ENCODE measurements at places on chromosomes 6 and 20.
A peak's percentile ranks its signal among the peaks of the same experiment; 100 is the strongest.

GRCh38 chr6:41768545-41769308 lies 11.0 kb downstream of the FRS3 start:
- DNase-seq: no peak

GRCh38 chr6:119986934-119987549 lies 637.5 kb upstream of the MAN1A1 start:
- no peak for DNase-seq

DNA sequence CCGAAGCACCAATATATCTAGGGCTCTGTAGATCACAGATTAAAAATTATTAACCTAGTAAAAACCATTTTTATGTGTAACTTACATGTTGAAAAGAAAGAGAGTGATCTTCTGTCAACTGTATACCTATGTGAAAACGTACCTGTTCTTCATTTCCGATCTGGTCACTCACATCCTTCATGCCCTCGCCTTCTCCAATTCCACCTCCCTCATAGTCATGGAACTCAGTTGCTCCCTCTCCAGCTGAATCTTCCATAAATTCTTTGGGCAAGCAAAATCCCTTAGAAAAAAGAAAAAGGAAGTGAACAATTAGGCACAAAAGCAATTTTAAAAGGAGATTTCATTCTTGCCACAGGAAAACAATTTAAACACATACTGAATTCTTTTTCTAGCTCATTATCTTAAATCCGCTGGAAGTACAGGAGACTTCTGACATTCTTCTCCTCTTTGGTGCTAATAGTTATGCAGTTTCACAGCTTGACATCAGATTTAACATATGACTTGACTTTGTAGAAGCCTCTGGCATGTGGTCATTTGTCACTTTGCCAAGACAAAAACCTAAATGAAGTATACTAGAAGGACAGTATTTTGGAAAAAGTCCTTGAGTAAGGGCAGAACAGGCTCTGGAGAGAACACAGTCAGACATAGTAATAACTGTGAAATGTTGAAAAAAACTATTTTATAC lies 29.5 kb upstream of the LYRM2 start:
- DNase-seq: no peak

DNA sequence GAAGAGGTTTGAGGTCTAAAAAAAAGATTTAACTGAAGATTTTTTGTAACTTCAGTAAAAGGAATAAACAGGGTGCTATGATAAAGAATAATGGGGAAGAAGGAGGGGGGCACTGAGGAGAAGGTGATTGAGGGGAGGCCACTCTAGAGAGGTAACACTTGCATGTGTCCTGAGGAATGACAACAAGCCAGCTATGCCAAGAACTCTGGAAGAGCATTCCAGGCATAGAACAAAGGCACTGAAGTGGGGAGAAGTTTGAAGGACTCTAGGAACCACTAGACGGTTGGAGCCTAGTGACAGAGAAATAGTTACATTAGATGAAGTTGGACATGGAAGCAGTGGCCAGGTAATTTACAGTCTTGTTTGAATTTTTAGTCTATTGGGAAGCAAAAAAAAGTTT lies 10.8 kb upstream of the SF3B5 start:
- DNase-seq: no peak

- no peak for DNase-seq
These were observed 59.7 kb downstream of the GPX5 start for GRCh38 chr6:28585335-28585734.

- no peak for DNase-seq
These were observed 284.2 kb upstream of the SGK1 start for GRCh38 chr6:134602123-134602522.

DNA sequence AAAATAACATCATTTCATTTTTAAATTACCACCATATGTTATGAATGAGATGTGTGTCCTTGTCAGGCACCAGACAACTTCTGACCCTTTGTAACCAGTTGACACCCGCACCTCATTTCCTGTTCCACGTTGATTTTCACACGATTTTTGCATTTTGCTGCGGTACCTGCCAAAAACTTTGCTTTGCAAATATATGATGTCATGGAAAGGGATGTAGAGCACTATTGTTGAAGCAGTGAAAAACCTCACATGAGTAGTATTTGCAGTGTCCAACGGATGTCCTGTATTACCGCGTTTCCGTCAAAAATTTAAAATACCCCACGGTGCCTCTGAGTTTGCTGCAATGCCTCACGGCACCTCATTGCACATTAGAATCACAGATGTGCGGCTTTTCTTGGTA lies 115.6 kb downstream of the MTHFD1L start:
- DNase-seq: no peak

DNA sequence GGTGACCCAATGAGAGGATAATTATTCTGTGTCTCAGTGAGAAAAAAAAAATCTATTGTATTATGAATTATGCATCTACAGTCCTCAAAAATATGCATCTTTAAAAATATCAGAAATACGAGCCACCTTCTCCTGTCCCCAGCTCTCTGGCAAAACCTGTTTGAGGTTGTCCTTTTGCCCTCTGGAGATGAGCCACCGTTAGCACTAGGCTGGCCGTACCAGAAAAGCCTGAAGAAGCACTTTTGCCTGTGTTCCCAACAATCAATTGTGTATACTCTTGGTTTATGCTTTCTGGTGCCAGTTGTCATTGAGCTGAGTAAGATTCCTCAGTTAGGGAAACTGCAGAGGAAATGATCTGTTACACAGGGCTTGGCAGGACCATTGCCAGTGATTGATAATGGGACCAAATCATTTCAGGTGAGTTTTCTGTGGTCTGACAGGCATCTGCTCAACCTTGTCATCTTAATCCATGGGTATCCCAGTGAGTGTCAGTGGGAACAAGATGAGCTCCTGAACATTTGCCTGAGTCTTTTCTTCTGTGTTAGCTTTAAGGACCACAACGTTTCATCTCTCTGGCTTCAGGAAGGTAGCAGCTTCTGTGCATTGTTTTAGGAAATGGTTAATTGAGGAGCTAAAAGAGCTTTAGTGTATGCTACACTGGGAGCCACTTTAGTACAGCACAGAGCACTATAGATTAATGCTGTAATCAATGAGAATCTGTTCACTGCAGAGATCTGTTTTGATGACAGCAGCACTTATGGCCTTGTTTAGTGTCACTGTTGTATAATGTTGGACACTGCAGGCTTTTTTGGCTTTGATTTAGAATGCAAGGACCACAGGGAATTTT lies 330.1 kb downstream of the RIMS1 start:
- peak; percentile 57 for DNase-seq

GRCh38 chr20:63885264-63886053 lies 9.5 kb upstream of the DNAJC5 start:
- no peak for DNase-seq

DNA sequence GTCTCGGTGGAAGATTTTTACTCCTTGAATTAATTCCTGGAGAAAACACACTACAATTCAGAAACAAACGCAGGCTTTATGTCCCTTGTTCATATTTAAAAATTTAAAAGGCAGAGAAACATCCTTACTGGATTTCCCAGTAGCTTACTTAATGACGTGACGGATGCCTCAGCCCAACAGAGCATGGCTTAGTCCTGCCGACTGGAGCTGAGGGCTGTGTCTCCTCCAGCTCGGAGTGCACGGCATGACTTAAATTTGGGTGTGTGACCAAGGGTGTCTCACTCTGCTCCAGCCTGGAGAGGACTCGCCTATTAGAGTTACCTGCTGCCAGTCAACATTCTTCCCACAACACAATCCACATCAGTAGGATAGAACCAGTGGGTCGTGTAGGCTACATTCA lies 107.1 kb downstream of the PSMB1 start:
- no peak for DNase-seq

DNA sequence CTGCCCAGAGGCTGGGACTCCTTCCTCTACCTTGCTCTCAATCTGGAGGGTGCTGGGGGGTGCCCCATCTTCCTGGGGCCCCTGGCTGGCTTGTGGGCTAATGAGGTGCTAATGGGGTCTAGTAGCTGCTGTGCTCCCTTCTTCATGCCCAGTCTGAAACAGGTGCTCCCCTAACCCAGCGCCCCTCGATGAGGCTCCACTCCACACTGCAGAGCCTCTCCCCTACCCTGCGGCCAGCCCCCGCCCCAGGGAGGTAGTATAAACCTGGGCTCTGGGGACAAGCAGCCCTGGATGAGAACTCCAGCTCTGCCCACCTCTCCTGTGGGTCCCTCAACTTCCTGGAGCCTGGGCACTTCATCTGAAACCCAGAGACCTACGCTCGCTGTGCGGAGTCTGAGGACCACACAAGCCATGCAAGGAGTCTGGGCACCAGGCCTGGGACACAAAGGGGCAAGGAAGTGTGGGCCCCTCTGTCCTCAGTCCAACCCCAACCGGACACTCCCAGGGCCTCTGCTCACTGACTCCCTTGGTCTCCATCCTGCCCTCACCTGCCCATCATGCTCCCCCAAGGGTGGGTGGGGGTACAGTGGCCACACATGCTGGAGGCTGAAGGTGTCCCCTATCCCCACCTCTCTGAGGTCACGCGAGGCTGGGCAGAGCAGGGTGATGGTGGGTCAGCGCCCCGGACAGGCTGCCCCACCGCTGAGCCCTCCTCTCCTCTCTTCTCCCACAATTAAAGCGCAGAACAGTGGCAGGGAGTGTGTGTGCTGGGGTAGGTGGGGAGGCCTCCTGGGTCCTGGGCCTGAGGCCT lies 6.1 kb downstream of the RPL10A start:
- DNase-seq: no peak

- no peak for DNase-seq
These were observed 7.5 kb downstream of the RFX6 start for GRCh38 chr6:116884530-116884929.

DNA sequence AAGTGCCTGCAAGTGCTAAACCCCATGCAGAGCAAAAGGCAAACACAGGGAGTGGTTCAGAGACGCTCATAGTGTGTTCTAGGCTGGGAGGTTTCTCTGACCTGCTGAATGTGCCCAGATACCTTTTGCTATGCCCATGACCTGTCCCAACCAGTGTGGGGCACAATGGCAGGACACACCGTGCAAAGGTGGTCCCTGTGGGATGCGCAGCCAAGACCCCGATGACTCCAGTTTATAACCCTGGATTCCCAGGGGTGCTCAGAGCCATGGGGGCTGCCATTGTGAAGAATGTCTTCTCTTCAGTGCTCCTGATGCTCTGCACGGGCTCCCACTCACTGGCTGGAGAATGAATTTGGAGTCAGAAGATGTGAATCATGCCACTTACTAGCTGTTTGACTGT lies 2.2 kb upstream of the NINL start:
- no peak for DNase-seq

DNA sequence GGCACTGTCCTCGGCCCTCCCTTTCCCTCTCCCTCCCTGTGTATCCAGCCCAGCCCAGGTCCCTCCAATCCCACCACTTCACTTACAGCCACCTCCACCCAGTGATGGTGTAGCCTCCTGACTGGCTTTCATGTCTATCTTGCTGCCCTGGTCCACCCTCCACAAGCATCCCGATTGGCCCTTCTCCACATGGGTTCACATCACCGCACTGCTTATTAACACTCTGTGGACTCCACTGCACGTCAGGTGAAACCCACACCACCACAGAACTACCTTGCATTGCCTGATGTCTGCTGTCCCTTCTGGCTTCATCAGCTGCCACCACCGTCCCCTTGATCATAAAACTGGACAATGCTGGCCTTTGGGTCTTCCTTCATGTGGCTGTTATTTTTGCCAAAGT lies 220.4 kb upstream of the ARID1B start:
- no peak for DNase-seq

DNA sequence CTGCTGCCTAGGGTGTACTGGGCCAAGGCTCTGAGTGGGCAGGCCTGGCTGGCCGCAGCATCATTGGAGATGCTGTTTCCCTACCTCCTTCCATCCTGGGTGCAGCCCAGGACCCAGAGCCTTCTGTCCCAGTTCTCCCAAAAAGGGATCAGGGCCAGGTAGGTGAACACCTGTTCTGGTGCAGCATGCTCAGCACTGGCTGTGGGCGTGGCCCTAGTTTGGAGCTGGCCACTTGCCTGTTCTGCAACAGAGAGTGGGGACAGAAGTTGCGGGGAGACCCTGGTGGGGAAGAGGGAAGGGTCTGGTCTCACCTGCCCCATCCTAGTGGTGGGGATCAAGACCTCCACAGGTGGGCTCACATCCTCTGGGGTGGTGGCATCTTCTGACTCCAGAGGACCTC lies 1.4 kb upstream of the ARMC12 start:
- DNase-seq: no peak

GRCh38 chr6:42201382-42201781 lies 6.6 kb upstream of the GUCA1B start:
- no peak for DNase-seq

GRCh38 chr20:32767418-32768198 lies 5.4 kb downstream of the DNMT3B start:
- no peak for DNase-seq

DNA sequence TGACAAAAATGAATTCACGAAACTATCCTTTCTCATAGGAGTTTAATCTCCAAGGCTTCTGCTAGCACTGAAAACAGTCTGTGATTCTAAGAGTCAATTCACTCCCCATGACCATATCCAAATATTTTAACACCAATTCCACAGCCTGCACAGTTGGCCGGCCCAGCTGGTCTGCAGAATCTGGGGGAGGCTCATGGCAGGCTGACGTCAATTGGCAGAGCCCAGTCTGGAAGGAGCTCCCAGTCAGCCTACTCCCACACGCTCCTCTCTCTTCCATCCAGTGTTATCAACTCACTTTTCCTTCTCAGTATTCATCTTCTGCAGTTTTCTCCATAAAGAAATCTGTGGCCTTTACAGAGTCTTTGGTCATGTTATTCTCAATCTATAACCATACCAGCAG lies 111.0 kb downstream of the TBXT start:
- no peak for DNase-seq

DNA sequence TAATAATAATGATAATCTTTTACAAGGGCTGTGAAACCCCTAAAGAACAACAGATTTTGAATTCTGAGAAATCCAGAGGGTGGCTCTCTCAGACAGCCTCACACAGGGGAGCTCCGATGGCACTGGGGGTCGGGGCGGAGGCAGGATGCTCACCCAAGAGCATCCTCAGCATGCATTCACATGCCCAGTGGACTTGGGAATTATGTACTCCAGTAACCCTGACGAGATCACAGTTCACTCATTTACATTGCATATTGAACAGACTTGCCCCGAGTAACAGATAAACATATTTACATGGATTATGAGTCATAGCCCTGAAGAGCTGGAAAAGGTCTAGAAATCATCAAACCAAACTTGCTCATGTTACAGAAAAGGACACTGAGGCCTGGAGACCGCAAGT lies 482.7 kb upstream of the JARID2 start:
- DNase-seq: no peak

- no peak for DNase-seq
These were observed 3.9 kb downstream of the LSM14B start for GRCh38 chr20:62126141-62126540.

- no peak for DNase-seq
These were observed 537.4 kb upstream of the BTBD3 start for GRCh38 chr20:11380283-11380682.

- no peak for DNase-seq
These were observed 34.1 kb upstream of the PDE10A start for GRCh38 chr6:165697171-165697570.

DNA sequence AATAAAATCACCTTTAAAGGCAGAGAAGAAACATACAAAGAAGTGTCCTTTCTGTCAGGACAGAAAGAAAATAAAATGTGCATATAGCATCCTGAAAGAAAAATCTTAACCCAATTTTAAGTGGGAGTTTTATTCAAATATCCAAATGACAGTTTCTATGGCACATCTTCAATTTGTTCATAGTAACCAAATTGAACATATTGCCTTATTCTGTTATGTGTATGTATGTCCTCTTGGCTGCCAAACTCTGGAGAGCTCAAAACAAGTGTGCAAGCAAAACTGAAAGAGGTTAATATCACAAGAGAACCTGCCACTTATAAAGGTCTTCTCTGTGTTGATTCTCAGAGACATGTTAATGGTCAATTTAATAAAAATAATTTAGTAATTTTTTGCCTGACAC lies 334.7 kb downstream of the BCKDHB start:
- DNase-seq: no peak
